ENCODE measurements at places on chromosomes 16 and 17.

DNA sequence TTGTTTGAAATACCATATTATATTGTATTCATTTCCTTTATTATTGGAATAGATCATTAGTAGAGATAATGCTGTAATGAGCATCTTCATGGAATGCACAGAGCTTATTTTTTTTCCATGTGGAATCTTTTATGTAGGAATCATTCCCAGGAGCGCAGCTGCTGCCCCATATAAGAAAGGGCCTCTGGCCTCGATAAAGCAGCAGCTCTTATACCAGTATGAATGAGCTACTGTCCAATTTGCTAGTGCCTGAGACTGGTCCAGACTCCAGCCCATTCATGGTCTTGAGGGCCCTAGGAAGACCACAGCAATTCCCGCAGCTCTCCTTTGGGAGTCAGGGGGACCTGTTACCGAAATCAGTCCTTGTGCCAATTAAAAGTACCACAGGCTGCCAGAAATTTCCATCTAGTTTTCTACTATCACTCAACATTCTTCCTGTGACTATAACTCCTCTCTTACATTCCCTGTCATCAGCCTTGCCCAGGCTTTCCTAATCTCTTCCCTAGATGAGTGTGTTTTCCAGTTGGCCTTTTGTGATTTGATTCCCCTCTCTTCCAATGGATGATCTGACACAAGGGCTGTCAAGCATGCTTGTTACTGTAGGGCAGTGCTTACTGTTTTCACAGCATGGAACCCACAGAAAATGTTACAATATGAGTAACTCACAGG, 1.9 kb downstream of the ZNF843 start:
- DNase-seq = no peak

DNA sequence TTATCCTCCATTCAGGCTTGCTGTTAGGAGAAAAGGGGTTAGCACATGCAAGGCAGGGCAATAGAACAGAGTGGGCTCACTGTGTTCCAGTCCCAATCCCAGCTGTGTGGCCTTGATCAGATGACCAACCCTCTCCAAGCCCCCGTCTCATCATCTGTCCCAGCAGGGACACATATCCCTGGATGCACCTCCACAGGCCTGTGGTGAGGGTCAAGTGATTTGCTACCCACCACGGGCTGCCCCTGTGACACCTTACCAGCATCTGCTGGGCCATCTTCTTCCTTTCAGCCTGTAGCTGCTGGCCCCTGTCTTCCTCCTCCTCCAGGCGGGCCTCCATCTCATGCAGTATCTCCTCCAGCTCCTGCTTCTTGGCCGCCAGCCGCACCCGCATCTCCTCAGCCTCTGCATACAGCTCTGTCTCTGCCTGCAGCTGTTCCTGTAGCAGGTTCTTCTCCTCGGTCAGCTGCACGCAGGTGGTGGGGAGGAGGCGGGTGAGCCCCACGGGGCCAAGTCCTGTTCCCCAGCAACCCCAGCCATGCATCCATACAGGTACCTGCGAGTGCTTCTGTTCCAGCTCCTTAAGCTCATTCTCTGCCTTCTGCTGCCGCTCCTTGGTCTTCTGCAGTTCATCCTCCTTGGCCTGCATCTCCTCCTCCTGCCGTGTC, 91.3 kb downstream of the NDE1 start:
- no peak for DNase-seq

- DNase-seq = no peak
These were observed 77.0 kb downstream of the METRNL start for GRCh38 chr17:83156408-83156807.

DNA sequence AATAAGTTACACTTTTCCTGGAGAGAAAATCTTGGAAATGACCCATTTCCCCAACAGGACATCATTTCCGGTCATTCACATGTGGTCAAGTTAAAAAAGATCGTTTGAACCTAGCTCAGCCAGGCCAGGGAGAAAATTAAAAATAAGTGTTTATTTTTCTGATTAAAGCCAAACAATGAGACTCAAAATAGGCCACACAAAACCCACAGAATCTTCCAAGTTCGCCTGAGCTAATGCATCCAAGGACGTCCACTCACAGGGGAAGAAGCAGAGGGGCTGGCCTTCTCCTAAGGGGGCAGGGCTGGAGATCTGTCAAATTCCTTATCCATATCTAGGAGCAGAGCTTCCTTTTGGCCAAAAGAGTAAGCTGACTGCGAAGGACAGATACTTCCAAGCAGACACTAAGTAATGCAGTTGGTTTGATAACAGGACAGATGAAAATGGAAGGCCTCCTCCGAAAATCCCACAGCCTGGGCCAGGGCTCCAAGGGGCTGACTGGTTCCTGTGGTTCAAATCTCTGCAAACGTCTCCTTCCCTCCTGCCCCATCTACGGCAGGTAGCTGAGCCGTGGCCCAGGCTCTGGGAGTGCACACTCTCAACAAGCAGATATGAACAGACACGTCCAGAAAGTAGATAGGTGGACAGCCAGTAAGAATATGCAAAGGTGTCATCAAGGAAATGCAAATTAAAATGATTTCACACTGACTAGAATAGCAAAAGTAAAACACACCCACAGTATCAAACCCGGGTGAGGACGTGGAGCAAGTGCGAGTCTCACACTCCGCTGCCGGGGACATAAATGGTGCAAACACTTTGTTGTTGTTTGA, 98.5 kb downstream of the MRM3 start:
- no peak for DNase-seq

DNA sequence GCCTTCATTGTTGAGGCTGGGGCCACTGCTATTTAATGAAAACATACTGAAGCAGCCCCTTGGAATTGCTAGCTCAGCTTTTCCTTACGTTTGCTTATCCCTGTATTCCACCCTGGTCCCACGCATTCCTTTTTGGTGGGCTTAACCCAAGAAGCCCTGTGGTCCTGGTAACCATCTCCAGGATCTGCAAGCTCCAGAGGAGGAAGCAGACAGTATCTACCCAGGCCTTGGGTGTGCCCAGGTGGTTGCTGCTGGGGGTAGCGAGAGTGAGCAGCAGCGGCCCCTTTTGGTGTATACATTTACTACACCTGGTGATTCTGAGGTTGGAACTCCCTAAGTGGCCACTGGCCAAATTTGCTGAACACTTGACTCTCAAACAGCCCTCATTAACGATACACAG, 97.7 kb downstream of the CBLN1 start:
- no peak for DNase-seq

GRCh38 chr17:37848690-37849616, 75.3 kb upstream of the TBC1D3K start:
- peak; percentile 85 for DNase-seq

GRCh38 chr17:55116440-55116914, 147.9 kb downstream of the STXBP4 start:
- DNase-seq = no peak

DNA sequence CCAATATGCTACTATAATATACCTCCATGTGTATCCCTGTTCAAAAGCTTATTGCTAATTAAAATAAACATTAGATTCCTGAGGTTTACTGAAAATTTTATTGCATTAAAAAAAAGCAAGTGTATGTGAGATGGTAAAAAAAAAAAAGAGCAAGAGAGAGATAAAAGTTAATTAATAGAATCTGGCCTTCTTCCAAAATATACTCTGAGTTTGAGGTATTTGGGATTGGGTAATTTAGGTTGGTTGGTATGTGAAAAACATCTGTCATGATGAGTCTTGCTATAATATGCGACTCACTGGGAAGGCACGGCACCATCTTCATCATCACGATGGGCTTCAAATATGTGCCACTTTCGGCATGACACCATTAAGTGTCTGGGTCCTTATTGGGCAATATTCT, 711.1 kb upstream of the SOX9 start:
- DNase-seq = peak; percentile 20

- DNase-seq = no peak
These were observed 453.2 kb upstream of the SOX9 start for GRCh38 chr17:71667661-71668060.

DNA sequence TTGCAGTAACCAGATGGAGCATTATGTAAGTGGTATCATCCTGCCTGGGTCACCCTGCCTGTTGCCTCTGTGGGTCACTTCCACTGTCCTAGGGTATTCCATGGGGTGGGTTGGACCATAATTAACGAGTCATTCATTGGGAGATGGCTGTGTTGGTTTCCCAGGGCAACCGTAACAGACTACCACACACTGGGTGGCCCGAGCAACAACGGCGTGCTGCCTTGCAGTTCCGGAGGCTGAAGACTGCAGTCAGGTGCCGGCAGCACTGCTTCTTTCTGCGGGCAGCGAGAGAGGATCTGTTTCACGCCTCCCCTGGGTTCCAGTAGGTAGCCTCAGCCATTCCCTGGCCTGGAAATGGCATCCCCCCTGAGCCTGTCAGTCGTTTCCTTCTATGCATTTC, 28.9 kb upstream of the CMIP start:
- no peak for DNase-seq

GRCh38 chr17:4004517-4005295, 40.5 kb upstream of the ATP2A3 start:
- no peak for DNase-seq

DNA sequence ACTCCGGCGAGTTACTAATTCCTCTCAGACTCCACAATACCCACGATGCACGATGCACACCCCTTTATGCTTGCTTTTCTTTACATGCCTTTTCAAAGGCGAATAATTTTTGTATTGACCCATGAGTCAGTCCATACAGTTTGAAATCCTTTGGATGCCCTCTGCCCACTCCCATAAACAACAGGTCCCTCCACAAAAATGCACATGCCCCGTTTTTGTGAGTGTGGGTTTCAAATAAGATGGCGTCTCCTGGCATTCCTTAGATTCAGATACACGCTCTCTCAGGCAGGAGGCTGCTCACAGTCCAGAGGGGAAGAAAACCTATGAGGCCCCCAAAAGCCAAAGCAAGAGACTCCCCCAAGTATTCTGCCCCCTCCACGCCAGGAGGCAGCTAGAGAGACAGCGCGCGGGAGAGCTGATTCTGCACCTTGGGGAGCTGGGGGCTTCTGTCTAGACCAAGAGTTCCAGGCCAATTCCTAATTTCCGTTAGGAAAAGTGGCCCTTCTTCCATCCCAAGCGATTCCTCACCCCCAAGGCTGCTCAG, 19.6 kb upstream of the HOXB9 start:
- DNase-seq = no peak

DNA sequence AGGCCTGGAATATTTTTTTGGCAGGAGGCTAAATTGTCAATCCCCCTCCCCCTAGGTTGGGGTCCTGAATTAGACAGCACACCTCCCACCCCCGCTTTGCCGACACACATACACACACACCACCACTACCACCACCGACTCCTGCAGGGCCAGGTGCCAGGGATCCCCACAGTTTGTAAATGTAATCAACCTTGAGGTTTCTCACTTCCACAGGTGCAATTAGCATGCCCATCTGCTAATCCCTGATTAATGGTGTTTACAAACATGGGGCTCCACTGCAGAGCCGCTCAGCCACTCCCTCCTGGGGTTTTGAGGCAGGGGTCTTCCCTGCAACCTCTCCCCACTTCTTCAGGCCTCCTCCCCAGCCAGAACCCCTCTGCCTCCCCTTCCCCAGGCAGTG, 11.8 kb downstream of the MRM1 start:
- DNase-seq = no peak

GRCh38 chr17:40062329-40063186, at the start of gene THRA:
THRA (plus strand) TSS chr17:40062965; CDS start chr17:40074489, 11,524 bp downstream.
- DNase-seq = no peak

DNA sequence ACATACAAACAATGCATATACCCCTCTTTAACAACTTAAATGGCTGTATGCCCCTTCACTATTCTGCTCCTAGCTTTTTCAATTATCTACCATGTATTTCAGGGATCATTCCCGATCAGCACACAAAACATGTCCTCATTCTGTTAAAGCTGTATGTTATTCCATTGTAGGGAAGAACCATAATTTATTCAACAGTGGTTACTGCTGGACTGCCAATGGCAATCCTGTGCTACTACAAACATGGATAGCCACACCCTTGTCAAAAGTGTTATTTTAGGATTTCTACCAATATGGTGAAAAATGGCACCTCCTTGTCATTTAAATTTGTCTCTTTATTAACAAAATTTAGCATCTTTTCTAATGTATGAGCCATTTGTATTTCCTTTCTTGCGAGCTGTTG, 85.1 kb upstream of the BCAR1 start:
- DNase-seq = no peak

- no peak for DNase-seq
These were observed 34.6 kb downstream of the TBCD start for GRCh38 chr17:82786427-82786826.

- no peak for DNase-seq
These were observed 1.6 kb upstream of the ATP6V0C start for GRCh38 chr16:2511996-2512734.

- DNase-seq = no peak
These were observed 1.4 kb upstream of the SLC5A11 start for GRCh38 chr16:24844101-24845030.

DNA sequence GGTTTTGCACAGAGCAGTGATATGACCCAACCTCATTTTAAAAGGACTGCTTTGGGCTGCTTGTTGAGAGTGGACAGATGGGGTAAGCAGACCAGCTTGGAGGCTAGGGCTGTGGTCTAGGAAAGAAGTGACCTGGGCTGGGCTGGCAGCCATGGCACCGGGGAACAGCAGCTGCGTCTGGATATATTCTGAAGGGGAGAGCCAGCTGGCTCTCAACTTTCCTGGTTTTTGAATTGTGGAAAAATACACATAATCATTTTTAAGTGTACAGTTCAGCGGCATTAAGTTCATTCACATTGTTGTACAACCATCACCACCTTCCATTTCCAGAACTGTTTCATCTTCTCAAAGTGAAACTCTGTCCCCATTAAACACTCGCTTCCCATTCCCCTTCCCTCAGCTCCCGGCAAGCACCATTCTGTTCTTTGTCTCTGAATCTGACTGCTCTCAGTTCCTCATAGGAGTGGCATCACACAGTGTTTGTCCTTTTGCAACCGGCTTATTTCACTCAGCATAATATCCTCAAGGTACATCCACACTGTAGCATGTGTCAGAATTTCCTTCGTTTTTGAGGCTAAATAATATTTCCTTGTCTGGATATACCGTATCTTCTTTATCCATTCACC, 113.2 kb downstream of the SPECC1 start:
- no peak for DNase-seq

GRCh38 chr16:71724320-71724751, at the start of gene PHLPP2:
PHLPP2 (minus strand) TSS chr16:71724701; CDS start chr16:71714795, 9,906 bp downstream.
- DNase-seq = no peak

DNA sequence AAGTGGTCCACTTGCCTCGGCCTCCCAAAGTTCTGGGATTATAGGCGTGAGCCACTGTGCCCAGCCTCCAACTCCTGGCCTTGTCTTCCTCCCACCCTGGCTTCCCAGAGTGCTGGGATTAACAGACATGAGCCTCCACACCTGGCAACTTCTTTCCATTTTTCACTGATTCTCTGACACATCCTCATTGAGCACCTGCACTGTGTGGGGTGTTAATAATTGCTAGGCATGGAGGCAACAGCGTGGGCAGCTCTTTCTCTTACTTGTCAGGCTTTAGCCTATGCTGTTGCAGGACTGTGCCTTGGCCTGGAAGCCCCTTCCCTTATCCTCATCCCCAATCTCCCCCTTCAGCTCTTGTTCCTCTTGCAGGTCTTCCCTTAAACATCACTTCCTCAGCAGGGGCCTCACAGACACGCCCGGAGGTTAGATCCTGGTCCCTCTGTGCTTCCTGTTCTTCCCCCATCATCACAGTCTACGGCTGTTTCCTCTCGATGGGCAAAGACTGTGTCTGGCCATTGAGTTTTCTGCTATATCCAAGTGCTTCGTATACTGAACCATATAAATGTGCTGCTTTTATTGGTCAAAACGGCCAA, 7.9 kb downstream of the QPRT start:
- no peak for DNase-seq
